ENCODE measurements at places on chromosomes 5 and 9.

DNA sequence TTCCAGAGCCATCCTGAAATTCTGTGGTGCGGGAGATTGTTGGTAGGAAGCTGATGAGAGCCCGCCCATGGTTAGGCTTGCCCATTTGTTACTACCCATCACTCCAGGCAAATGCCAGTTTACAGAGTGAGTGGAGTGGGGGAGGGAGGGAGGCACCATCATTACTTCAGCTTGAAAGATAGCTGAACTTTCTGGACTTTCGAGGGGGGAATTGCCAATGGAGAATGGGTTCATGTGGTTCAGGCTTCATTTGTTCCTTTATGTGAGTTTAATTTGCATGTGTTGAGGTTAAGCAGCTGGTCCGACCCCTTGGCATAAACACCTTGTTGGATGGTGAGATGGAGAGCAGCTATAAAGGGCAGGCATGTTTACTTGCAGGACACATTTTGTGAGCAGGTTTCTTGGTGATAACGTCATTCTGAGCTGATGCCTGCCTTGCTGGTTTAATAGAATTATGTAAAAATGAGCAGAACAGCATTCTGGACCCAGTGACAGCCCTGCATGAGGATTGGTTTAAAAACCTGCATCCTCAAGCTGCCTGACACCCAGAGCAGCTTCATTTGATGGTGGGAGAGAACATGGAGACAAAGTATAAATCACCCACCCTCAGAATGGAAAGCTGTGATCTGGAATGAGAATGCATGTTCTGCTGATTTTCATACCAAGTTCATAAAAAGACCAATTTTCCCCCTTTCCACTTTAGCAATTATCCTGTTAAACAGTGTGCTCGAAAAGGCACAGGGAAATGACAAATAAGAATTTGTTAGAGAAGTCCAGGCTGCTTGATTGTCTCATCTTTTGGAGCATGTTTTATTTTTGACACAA, 106.3 kb downstream of the TRIO start:
- no peak for DNase-seq

- no peak for DNase-seq
Measured at GRCh38 chr9:76245518-76245917, 148.7 kb downstream of the RFK start.

- no peak for DNase-seq
Measured at GRCh38 chr5:169736653-169737052, 99.6 kb downstream of the DOCK2 start.

- DNase-seq, result no peak
Measured at GRCh38 chr9:78927099-78927940, 630.4 kb downstream of the PSAT1 start.

GRCh38 chr9:91778031-91778430, 172.0 kb downstream of the ROR2 start:
- DNase-seq, result no peak

- no peak for DNase-seq
Measured at GRCh38 chr5:39498278-39498952, 73.6 kb upstream of the DAB2 start.

DNA sequence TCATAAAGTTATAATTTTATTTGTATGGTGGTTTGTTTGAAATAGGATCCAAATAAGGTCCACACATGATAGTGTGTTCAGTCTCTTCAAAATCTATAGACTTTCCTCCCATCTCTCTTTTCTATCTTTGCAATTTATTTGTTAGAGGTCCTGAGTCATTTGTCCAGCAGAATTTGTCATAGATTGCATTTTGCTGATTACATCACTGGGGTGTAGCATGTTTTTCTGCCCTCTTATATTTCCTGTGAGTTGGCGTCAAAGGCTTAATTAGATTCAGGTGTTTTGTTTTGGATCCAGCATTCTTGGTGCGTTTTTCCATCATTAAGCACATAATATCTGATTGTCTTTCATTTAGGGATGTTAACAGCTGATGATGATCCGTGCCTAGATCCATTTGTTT, 15.0 kb downstream of the CYFIP2 start:
- no peak for DNase-seq

GRCh38 chr5:82673057-82673809, 395.1 kb upstream of the RPS23 start:
- no peak for DNase-seq

DNA sequence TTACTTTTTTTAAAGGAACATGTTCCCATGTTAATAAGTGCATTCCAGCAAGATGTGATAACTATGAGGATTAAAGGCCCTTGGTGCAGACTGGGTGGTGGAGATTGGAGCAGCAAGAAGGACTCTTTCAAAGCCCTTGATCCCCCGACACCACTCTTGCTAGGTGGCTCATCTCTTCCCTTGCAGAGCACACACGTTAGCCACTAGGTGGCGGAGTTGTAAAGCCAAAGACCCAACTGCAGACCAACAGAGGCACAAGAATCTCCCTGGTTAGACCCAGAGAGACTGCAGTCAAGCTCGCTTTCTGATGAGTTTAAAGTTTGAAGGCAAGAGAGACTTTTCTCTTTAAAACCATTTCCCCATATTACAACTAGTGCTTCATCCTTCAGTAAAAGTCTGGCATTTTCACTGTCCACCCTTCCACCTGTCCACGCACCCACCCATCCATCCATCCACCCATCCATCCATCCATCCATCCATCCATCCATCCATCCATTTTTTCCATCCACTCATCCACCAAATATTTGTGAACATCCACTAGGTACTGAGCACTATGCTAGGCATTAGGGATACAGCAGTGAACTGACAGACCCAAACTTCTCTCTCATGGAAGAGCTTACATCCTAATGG, 226.9 kb downstream of the MSX2 start:
- DNase-seq, result peak; percentile 74

DNA sequence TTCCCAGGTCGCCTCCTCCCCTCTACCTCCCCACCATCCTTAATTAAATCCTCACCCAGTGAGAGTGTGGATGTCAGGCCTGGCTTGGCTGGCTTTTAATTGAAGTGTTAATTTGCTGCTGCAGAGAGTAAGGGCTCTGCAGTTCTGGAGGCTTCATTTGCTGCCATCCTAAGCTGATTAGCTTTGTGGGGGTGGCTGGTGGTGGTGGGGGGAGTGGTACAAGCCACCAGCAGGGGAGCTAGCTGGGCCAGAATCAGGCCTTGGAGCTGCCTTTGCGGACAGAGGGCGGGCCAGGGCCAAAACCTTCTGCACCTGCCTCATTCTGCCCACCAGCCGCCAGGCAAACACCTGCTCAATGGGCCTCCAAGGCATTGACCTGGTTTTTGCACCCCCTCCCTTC, 26.8 kb upstream of the TIFAB start:
- peak; percentile 26 for DNase-seq

GRCh38 chr5:104412649-104413240, 850.2 kb upstream of the NUDT12 start:
- no peak for DNase-seq

DNA sequence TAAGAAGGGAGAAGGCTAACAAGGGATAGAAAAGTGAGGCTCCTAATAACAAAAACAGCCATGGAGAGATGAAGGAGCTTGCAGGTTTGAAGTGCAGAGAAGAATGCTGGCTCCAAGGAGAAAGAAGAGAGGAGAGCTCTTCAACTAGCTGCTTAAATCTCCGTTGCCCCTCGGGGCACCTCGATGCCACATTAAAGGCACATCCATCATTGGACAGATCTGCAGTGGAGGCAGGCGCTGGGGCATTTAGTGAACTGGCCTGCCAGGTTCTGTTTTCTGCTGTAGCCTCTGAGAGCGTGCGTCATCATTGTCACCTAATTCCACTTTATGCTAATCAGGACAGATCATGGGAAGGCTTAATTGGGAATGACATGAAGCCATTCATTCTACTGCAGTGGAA, 1426.2 kb upstream of the WWC1 start:
- no peak for DNase-seq

DNA sequence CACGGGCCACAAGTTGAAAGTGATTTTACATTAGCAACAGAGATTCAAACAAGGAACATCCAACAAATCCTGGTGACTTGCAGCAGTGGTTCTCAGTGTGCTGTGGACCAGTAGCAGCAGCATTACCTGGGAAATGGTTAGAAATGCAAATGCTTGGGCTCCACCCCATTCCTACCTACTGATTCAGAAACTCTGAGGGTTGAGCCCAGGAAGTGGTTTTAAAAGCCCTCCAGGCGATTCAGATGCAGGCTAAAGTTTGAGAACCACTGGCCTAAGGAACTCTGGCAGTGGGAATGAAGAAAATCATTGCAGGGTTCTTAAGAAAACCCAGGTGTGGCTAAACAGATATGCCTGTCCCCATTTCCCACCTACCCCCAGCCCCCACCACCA, 398.8 kb downstream of the ENC1 start:
- DNase-seq, result no peak

DNA sequence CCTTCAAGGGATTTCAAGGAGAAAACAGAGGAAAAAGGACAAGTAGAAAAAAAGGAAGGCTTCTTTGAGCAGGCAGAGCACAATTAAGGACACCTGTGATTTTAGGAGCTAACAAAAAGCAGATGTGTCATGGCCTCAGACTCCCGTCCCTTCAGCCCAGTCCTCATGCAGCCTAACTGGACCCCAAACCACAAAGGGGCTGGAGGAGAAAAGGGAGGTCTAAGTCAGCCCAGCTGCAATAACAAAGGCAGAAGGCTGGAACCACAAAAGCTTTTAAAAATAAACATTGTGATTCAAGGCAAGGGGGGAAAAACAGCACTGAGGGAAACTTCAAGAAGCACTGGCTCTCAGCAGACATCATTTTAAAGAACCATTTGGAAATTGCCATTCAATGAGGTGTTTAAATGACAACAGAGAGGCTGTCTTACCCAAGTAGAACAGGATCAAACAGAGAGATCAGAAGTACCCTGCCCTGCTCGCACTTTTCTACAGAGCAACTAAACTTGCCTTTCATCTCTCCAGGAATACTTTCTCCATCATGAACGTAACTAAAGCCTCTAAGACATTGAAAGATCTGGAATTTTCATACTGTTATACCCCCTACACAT, 89.3 kb downstream of the SEMA5A start:
- no peak for DNase-seq

DNA sequence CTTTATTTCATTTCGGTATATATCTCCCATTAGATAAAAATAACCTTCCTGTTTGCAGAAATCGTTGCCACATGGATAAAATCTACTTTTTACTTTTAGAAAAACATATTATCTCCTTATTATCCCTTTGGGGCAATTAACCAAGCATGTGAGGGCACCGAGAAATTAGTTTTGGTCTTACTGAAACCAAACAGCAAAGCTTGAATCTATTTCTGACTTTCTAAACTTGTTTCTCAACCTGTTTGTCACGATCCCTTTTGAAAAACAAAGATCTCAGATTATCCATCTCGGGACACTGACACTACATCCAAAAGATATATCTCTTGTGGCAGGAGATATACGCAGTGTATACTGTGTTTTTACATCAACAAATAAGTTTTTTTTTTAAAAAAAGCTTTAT, 2.3 kb downstream of the TUT7 start:
- no peak for DNase-seq

- DNase-seq, result no peak
Measured at GRCh38 chr5:173495225-173495904, 121.1 kb downstream of the BOD1 start.
